ENCODE measurements at places on chromosomes 11 and 22.

DNA sequence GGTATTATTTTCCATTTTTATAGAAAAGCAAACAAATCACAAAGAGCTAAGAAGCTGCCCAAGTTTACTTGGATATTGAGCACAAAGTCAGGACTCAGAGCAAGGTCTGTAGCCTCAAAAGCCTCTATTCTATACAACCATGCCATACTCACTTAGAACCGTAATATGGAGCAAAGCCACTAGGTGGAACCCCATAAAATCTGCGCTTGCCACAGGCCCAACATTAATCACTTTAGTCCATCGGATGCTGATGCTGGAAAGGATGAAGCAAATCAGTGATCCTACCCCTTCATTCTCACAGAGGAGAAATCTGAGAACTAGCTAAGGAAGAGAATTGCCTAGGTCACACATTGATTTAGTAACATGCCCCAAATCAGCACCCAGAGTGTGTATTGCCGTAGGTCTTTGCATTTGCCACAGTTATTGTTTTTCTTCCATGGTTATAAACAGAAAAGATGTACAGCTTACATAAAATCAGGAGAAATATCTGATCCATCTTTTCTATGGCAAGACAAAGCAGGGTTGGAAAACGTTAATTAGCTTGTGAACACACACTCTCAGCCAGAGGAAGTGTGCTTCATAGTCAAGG is 56.7 kb upstream of the RAB38 start:
- DNase-seq = no peak

GRCh38 chr11:2825889-2826678 is 59.5 kb downstream of the CDKN1C start:
- peak; percentile 62 for DNase-seq

GRCh38 chr11:56714206-56714605 is 15.3 kb downstream of the OR9G1 start:
- DNase-seq = no peak

DNA sequence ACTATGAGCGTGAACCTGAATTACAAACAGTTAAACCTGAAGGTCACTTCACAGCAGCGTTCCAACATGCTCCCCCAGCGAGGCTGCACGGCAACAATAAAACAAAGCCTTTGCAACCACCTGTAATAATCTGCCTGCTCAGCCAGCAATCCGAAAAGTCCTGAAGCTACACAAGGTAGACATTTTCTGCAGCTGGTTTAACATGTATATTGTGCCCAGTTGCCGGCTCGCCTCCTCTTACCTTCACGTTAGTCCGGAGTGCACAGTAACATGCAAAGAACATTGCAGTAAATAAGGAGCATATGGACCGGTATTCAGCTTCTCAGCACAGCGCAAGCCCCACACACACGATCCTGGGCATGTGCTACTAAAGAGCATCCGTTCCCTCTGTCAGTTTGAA is 704.3 kb downstream of the DLG2 start:
- no peak for DNase-seq

DNA sequence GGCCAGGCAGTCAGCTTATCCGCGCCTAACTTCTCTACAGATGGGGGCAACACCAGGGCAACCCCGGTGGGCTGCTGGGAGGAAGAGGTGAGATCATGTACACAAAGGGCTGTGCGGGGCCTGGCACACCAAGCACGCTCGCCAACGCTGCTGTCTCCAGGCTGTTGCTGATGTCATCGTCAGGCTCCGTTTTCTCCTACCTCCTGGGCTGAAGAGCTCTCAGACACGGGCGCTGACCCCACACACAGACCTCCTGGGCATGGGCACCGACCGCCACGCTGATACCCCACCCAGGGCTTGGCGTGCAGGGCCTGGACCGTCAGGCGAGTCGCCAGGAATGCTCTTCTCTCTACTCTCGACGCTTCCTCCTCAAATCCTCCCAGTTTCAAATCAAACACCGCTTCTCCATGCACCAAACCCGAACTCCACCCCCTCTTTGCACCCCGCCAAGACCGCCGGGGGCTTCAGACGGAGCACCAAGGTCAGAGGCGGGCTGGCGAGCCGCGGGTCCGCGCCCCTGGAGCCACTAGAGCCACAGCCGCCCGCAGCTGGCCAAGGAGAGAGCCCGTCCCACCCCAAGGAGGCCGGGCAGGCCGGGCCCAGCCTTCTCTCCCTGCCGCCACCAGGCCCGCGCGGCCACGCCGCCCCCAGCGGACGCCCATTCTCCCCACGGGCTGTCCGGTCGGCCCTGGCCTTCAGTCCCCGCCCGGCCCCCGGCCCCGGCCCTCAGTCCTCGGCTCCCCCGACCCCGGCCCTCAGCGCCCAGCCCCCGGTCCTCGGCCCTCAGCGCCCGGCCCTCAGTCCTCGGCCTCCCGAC is 772 bp downstream of the SBF1 start:
- no peak for DNase-seq

DNA sequence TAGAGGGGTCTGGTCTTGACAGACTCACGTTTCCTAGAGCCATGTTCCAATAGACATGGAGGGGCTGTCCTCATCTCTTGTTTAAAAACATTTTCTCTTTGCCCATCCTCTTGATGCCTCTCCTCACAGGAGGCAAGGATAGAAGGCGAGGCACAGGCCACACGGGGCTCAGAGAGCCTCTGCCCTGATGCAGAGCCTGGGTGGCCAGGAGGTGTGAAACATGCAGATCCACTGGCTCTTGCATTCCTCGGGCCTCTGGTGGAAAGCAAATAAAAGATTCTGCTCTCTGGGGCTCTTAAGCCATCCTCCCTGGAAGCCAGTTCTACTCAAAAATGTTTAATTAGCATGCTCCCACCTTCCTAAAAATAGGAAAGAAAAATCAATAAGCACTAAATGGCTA is 43.6 kb upstream of the NTM start:
- DNase-seq = no peak

GRCh38 chr11:111814106-111814505 is 47.9 kb upstream of the PPP2R1B start:
- DNase-seq = no peak

DNA sequence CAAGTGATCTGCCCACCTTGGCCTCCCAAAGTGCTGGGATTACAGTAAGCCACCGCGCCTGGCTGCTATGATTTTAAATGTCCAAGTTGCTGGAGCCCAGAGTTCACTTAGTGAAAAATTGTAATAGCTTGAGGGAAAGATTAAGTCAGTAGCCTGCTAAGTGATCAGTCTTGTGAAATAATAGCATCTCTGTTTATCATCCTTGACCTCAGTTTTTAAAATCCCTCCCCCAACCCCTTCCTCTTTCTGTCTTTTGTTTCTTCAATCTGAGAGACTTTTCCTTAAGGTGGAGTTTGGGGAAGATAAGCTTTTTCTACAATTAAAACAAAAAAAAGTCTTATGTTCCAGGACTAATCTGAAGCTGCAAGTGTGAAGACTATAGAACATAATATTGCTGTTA is 6.4 kb downstream of the HIPK3 start:
- peak; percentile 19 for DNase-seq

DNA sequence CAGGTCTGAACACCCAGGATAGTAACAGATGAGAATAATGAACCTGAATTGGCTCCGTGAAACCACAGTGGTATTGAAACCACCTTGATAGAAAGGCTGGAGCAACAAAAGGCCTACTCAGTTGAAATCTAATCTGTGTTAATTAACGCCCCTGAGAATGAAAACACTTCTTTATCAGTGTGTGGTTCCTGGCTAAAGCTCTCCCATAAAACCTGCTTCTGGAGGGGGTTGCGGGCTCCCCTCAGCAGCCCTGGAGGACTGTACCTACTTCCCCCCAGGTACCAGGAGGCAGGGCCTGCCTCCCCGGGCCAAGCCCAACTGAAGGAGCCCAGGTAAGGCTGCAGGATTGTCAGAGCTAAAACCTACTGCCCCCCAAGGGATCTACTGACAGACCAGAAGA is 54.6 kb downstream of the PLEKHA7 start:
- no peak for DNase-seq

DNA sequence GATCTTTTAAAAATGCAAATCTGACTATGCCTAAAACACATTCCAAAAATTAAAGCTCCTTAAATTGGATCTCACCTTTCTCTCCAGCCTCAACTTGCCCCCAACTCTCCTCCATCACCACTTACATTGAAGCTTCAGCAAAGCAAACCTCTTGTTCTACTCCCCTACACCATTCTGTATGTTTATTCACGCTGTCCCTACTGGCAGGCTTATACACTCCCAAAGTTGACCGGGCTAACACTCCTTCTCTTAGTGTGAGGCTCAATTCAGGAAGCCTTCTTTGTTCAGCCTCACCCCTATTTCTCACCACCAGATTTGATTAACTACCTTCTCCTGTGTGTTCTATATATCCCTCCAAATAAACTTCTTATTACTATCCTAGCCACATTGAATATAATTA is 1.8 kb upstream of the GDPD4 start:
- no peak for DNase-seq

GRCh38 chr11:117604336-117604995 is 192.6 kb downstream of the DSCAML1 start:
- DNase-seq = no peak

- DNase-seq = no peak
Observed at GRCh38 chr22:42066126-42066761, 4.4 kb downstream of the NAGA start.

GRCh38 chr11:41307296-41308080 is 152.0 kb downstream of the LRRC4C start:
- DNase-seq = no peak

DNA sequence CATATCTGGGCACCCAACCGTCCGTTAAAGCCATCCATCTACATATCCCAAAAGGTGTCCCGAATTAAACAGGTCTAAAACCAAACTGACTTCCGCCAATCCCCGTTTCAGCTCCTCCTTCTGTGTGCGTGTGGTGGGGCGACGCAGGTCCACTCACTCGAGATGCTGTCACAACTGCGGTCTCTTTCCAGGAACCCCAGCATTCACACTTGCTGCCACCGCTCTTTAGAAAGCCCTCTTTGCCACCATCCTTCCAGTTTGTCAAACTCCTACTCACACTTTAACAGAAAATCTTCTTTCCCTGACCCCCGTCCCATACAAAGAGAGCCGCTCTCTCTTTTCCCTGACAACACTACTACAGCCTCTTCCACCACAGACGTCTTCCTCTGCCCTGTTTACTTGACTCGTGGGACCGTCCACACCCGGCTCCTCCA is 467 bp downstream of the ESS2 start:
- no peak for DNase-seq

- DNase-seq = no peak
Observed at GRCh38 chr11:107042748-107043147, 24.5 kb upstream of the GUCY1A2 start.

DNA sequence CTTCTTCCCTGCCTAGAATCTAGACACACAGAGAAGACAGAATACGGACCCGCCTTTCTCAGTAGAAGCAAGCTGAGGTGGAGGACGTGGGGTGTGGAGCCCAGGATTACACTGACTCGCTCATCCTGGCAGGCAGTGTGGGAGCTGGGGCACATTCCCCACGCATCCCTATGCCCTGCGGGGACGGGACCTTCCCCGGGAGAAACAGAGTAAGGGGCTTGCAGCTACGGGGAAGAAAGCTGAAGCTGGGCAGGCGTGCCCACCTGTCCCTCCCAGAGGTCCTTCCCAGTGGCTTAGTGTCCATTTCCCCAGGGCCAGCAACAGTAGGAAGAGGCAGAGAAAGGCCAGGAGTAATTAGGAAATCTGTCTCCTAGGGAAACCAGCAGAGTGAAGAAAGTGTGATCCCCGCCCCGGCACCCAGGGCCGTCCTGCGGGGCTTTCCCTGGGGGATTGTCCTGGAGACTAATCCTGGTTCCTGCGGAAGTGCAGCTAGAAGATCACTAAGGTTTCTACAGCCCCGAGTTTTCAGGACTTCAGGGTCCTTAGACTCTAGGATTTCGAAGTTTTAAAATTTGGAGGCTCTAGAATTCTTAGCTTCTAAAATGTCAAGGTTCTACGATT is 7.8 kb downstream of the DNAJB13 start:
- DNase-seq = no peak

GRCh38 chr11:86930957-86931547 is 24.1 kb downstream of the FZD4 start:
- DNase-seq = no peak

Data from GF-D8 (cell line).